ENCODE measurements at places on chromosomes 3 and 15.

DNA sequence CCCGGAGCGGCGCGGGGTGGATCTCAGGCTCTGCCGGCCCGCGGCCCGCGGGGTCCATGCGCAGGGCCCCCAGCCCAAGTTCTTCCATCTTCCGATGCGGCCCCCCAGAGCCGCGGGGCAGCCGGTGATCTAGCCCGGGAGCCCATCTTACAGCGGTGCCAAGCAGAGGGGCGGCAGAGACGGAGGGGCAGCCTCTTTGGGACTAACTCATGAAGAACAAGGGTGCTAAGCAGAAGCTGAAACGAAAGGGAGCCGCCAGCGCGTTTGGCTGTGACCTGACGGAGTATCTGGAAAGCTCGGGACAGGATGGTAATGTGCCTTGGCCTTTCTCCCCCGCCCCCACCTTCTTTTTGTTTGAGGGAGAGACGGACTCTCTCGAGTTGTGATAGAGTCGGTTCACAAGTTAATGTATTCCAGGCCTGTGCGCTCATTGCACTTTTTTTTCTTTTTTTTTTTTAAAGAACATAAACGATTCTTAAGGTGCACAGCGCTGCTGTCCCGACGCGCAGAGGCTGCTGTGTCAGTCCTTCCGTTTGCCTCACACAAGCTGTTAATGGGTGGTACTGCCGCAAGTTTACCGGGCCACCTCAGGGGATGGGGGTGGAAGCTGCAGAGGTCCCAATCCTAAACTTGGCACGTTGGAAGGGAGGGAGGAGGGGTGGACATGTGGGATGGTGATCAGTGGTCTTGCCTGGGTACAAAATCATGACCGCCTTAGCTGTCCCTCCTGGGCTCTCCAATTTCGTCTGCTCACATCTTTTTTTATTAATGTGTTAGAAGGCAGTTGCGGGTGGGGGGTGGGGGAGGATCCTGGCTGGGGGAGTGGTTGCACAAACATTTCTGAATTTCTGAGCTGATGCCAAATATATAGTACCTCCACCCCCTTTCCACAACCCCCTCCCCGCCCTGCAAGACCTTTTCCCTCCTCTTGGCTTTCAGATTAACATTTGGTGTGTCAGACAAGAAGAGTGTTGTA lies 801 bp downstream of the ARHGAP31 start:
- DNase-seq: peak; percentile 21

GRCh38 chr3:66472313-66473134 lies 28.3 kb downstream of the LRIG1 start:
- DNase-seq: no peak

DNA sequence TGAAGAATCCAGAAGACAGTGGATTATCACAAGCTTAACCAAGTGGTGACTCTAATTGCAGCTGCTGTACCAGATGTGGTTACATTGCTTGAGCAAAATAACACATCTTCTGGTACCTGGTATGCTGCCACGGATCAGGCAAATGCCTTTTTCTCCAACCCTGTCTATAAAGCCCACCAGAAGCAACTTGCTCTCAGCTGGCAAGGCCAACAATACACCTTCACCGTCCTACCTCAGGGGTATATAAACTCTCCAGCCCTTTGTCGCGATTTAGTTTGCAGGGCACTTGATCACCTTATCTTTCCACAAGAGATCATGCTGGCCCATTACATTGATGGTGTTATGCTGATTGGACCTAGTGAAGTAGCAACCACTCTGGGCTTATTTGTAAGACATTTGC lies 52.6 kb downstream of the PAQR5 start:
- DNase-seq: no peak

DNA sequence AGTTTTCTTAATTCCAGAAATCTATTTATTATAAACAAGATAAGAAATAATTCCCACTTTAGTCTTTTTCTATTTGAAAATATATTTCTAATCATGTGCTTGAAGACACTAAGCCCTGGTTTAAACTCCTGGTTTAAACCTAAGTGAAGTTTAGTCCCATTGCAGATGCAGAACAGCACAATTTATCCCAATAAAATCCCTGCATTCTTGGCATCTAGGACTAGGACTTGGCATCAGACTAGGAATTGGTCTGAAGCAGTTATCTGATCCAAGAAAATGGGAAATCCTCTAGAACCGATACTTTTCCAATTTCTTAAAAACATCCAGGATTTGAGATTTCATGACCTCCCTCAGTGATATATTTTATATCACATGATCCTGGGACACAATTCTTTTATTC lies 168.8 kb upstream of the VEPH1 start:
- DNase-seq: no peak

- DNase-seq: no peak
These were observed 1.7 kb downstream of the B3GNT5 start for GRCh38 chr3:183254487-183255347.

DNA sequence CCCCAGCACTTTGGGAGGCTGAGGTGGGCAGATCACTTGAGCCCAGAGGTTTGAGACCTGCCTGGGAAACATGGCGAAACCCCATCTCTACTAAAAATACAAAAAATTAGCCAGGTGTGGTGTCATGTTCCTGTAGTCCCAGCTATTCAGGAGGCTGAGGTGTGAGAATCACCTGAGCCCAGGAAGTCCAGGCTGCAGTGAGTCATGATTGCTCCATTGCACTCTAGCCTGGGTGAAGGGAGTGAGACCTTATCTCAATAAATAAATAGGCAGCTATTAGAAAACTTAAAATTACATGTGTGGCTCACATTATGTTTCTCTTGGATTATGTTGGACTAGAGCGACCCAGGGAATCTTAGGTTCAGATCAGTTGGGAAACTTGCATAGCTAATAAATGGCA lies 69.7 kb downstream of the RPLP1 start:
- DNase-seq: no peak

- DNase-seq: no peak
These were observed 68.2 kb downstream of the DENND4A start for GRCh38 chr15:65723876-65724275.

DNA sequence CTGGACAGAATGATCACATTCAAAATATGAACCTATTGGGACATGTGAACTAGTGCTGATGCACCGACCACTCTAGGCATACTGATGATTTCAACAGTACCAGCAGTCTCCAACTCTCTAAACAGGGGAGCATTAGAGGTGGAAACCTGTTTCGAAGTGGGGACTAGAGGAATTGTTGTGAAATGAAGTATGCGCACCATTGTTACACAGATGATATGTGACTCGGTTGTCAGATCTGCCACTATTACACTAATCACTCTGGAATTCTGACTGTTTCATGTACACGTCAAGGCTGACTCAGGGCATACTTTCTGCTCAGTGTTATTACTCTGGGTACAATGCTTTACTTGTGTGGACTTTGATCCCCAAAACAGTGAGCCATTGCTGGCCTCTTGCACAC lies 198.2 kb upstream of the UBE2E2 start:
- no peak for DNase-seq

- no peak for DNase-seq
These were observed 89.0 kb downstream of the ATP1B3 start for GRCh38 chr3:141965471-141965870.

GRCh38 chr15:35167675-35168074 lies 82.6 kb upstream of the NANOGP8 start:
- DNase-seq: no peak

- no peak for DNase-seq
These were observed 38.2 kb downstream of the RASA2 start for GRCh38 chr3:141524988-141525387.

GRCh38 chr3:184399410-184399809 lies 19.6 kb downstream of the CHRD start:
- DNase-seq: no peak

GRCh38 chr3:190855151-190855550 lies 7.3 kb downstream of the GMNC start:
- no peak for DNase-seq

DNA sequence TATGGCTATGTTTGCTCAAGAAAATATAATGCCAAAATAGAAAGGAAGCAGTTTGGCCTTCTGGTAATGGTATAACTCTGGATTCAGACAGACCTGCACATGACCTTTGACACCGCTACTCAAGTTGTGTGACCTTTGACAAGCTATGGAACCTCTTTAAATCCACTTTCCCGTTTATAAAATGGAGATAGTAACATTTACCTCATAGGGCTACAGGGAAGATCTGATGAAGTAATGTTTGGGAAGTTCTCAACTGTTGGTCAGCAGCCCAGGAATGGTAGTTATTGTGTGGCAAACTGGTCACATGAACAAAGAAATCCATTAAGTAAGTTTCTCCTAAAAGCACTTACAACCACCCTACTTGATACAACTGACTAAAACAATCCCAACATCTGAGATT lies 95.1 kb upstream of the PHLDB2 start:
- DNase-seq: no peak

- no peak for DNase-seq
These were observed 199.9 kb downstream of the FNDC3B start for GRCh38 chr3:172239218-172239790.

DNA sequence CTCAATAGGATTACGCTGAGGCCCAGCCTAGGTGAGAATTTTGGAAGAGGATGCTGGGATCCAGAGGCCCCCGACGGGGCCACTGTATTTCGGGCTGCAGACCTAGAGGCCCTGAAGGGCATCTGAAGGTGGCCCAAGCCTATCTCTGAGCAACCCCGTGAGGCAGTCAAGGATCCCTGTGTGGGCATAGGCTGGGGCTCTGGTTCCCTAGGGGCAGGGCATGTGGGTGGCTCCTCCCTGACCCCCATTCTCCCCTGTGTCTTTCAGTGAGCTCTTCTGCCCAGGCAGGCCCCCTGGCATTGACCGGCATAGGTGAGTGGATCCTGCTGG lies 216.0 kb downstream of the SNRPN start:
- no peak for DNase-seq

DNA sequence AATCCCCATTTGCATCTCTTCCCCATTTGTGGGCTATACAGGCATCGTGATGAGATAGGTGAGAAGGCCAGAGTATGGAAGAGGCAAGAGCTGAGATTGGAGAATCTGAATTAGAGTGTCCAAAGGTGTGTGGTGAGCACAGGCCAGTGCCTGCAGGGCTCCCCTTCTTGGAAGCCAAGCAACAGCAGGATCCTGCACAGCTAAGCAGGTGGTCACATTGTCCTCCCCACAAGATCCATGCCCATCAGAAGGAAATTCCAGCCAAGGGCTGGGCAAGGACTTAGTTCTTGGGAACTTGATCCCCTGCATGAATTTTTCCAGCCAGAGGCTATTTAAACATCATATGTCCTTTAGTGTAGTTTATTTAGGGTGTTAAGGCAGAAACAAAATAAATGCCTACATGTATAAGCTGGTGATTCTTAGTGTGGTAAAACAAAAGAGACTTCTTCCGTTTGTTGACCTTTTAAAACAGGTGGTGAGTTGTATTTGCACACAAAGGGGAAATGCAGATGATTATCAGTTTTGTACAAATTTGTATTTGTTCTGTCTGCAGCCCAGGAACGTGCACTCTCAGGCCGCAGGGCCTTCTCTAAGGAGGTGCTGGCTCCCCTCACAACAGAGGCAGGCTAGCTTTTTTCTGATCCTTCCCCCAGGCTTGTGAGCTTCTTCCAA lies 110.2 kb downstream of the PLCL2 start:
- DNase-seq: no peak

Measured in stimulated activated CD4-positive, alpha-beta T cell treated with anti-CD3 and anti-CD28 coated beads, Interleukin-2, amount 100 ng/mL, for 48 hours (primary cell).